ENCODE measurements at places on chromosomes 3 and 15.

DNA sequence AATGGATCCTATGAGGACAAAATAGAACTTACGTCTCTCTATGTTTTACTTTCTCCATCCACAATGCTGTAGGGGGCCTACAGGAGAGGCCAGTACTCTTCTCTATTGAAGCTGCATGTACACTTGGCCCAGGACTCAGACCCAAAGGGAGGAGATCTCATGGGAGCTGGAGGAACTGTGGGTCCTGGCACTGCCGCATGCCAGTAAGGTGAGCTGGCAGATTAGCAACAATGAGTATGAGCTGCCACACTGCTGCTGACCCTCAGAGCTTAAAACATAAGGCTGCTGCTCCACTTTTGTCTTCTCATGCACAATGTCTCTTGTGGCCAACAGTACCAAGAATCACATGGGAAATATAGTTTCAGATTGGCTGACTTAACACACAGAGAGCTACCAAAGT lies 57.8 kb upstream of the TBC1D5 start:
- no peak for DNase-seq

DNA sequence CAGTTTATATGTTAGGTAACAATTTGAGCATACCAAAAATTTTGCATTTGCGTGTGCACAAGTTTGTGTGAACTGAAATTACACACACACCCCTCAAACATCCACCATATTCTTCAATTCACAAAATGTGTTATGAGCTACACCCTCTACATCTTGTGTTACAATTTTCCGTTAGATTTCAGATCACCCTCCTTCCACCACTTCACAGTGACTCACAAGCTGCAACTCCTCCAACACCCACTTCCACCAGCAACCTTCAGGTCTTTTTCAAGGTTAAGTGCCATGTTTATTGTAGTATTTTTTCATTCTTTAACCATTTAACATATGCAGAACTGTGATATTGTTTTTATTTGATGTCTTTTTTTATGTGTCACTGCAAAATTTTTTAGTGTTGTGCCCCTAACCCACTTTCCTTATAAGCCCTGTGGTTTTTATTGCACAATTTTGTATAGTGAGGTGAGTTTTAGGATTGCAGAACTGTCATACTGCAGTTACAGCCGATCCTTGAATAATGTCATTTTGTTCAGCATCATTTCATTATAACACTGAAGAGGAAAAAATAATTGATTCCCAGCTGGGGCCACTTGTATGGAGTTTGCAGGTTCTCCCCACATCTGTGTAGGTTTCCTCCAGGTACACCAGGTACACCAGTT lies 148.9 kb downstream of the PLCL2 start:
- no peak for DNase-seq

DNA sequence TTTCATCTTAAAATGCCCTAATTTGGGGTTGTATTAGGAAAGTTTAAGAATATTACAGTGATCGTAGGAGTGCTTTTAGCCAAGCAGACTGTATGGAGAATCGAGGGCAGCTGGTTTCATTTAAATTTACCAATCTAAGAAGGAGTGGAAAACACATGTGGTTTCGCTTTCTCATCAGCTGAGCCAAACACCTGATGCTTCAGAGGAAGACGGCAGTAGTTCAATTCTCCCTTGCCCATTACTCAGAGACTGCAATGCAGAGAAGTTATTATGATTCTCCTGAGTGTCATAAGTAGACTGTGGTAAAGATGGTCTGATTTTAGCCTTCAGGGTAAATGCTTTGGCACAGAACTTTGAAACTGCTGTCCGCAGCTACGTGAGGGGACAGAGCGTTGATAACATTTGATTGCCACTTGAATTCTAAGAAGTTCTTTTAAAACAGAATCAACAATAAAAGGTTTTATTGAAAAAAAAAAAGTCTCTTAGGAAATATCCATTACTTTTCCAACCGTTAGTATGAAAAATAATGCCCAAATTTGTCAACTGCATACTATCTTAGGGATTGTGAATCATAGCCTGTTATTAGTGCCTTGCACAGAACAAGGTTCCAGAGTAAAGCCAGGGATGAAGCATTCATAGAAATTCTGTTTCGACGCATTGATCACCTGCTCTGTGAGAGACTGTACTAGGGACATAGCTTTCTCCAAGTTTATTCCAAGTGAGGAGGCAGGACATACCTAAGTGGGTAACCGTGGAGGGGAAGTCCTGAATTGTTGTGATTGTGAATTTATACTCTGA lies 25.6 kb downstream of the LYSMD4 start:
- no peak for DNase-seq

- no peak for DNase-seq
Observed at GRCh38 chr3:44642337-44642736, 6.2 kb upstream of the ZNF35 start.

- no peak for DNase-seq
Observed at GRCh38 chr3:126569390-126569975, 10.8 kb upstream of the C3orf22 start.

DNA sequence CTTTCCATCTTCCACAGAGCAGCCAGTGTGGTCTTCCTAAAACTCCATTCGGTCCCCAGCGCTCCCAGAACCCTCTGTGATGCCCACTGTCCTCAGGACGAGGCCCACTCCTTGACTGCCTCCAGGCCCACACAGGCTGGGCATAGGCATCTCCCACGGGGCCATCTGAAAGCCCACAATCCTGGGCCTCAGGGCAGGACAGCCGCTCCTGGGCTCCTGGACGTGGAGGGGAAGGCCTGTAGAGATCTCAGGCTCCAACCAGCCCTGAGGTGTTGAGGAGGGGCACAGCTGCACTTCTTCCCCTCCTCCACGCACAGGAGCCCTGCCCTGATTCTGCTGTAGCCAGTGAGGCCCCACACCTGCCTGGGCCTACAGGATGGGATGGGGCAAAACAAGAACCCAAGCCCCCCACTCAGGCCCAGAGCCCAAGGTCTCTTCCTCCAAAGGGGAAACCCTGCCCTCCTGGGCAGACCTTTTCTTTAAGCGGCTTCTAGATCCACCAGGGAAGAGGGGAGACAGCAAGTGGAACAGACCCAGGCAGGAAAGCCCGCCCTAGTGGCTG lies 25.9 kb downstream of the SHISA5 start:
- DNase-seq = no peak

DNA sequence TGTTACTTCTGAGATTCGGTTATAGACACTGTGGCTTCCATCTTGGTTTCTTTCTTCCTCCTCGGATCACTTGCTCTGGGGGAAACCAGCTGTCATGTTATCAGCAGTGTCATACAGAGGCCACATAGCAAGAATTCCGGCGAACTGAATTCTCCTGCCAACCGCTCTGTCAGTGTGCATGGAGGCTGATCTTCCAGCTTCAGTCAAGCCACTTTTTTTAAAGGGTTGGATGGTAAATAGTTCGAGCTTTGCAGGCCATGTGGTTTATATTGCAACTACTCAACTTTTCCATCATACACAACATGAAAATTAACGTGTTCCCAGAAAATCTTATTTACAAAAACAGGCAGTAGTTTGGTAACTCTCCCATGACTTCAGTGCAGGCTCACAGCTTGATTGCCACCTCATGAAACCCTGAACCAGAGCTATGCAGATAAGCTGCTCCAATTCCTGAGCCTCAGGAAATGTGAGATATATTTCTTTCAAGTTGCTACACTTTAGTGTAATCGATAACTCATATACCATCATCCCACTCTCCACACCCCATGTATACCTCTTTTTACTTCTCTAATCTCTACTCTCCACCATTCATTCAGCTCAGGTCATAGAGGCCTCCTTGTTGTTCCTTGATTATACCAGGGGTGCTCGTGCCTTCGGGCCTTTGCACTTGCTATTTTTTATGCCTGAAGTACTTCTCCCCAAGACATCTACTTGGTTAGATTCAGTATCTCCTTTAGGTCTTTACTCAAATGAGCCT lies 7.2 kb downstream of the RPL22L1 start:
- DNase-seq = no peak

DNA sequence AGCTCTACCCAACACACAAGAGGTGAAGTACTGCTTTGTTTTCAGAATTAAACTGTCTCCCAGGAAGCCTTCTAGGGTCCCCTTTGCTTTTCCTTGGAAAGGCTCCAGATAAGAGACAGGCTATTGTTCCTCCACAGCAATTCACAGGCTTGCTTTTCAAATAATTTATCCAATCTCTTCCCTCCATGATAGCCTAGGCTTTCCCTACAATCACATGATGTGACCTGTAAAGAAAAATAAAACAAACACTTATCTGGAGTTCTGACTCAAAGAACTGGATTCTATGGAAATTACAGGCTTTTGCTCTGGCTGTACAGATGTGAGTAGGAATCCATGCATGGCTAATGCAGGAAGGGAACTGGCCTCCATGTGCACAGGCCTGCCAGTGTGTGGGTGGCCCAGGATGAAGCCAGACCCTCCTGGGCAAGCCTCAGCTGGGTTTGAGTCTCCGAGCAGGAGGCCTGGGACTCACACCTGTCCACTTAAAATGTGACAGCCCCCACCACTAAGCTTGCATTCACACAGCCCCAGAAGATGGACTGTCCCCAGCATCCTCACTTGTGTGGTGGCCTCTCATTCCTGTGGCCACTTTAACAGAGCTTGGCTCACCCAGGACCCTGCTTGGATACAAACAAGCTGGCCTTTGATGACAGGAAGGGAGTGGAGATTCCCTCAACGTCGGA lies 75.8 kb upstream of the LEKR1 start:
- no peak for DNase-seq

- DNase-seq = no peak
Observed at GRCh38 chr15:68528626-68529290, 50.0 kb upstream of the CORO2B start.

DNA sequence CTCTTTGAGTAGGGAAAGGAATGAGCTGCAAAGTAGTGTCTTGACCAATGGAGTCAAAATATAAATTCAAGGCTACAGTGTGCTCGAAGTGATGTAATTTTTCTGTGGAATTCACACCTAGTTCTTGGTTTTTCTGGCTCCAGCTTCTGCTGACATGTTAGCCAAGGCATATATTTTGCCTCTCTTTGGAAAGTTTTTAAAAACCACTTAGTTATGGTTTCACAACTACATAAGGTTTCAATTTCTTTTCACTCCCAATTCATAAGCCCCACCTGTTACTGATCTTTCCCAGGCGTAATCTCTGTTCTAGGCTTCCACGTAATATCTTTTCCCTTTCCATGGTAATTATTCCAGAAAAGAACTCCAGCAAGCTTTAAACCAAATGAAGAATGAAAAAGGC lies 46.9 kb downstream of the GADL1 start:
- DNase-seq = no peak

DNA sequence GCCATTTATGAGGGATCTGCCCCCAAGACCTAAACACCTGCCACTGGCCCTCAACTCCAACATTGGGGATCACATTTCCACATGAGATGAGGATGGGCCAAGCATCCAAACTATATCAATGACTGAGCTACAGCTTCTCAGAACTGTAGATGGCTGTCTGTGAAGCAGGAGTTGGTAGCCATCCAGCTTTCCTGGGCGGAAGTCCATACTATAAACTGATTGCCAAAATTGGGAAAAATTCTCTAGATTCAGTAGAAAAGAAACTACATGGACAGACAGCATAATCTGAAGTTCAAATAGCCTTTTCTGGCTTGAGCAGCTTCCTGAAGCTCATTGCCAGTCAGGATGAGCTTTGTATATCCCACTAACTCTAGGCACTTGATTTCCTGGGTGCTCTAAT lies 214.7 kb upstream of the ZBTB20 start:
- DNase-seq = no peak

- DNase-seq = no peak
Observed at GRCh38 chr3:5144316-5144994, 22.4 kb downstream of the ARL8B start.

GRCh38 chr3:128074851-128075521 lies 22.7 kb downstream of the SEC61A1 start:
- no peak for DNase-seq

GRCh38 chr3:42802876-42803413 lies 1.3 kb downstream of the HIGD1A start:
- no peak for DNase-seq

- no peak for DNase-seq
Observed at GRCh38 chr3:50661321-50661837, 13.3 kb upstream of the DOCK3 start.

DNA sequence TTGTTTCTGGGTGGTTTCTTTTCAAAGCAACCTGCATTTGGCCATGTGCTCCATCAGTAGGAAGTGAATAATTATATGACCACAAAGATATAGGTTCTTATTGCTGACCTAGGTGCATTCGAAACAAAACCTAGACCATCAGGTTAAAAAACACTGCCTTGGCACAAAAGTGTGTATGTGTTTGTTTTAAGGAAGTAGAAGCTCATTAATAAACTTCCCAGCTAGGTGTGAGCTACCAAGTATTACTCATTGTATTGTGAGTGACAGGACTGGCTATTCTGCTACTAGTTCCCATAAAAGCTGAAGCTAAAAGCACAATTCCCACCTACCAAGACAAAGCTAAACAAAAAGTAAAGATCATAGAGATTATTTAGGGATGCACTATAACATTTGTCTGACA lies 168.2 kb downstream of the TP63 start:
- DNase-seq = no peak

- DNase-seq = no peak
Observed at GRCh38 chr3:170636400-170636973, 50.6 kb upstream of the SLC7A14 start.

DNA sequence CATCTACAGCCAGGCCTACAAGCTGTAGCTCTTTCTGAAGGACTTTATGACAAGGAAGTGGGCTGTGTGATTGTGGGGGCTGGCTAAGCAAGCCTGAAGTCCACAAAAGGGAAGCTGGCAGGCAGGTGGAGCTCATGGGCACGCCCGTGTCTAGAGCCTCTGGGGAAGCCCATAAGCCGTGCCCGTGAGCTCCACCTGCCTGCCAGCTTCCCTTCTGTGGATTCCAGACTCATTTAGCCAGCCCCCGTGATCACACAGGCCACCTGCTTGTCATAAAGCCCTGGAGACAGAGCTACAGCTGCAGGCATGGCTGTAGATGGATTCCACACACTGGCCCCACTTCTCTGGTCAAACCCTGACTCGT lies 15.2 kb downstream of the EFCC1 start:
- no peak for DNase-seq

DNA sequence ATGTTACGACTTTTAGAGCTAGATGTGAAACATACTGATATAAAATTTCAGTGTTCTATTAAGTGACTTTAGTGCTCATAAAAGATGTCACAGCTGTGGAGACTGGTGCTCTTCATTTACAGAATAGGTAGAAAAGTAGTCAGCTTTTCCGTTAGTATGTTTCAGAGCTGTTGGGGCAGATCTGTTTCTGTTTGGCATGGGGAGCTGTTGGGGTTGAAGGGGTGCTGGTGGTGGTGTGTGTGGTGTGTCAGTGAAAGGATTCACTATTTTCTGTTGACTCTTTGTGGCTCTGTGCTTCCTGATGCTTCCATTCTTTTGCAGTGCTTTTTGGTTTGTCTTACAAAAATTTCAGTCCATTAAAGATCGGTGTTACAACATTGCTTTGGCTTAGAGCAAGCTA lies 3.2 kb downstream of the UBE2E2 start:
- no peak for DNase-seq
